ENCODE measurements at places on chromosomes 1 and 21.

GRCh38 chr1:201563406-201563780 is 24.5 kb downstream of the NAV1 start:
- no peak for DNase-seq

- no peak for DNase-seq
These were observed 28.4 kb downstream of the CHML start for GRCh38 chr1:241611736-241612135.

DNA sequence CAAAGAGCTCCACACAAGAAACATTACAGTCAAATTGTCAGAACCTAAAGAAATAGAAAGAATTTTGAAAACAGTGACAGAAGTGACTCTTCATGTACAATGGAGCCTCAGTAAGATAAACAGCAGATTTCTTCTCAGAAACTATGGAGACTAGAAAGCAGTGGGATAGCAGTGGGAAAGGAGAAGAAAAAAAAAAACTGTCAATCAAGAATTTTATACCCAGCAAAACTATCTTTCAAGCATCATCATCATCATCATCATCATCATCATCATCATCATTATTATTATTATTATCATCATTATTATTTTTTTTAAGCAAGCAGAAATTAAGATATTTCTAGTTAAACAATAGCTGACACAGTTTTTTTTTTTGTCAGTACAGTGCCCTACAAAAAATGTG is 24.2 kb downstream of the CEP170 start:
- DNase-seq = peak; percentile 30

DNA sequence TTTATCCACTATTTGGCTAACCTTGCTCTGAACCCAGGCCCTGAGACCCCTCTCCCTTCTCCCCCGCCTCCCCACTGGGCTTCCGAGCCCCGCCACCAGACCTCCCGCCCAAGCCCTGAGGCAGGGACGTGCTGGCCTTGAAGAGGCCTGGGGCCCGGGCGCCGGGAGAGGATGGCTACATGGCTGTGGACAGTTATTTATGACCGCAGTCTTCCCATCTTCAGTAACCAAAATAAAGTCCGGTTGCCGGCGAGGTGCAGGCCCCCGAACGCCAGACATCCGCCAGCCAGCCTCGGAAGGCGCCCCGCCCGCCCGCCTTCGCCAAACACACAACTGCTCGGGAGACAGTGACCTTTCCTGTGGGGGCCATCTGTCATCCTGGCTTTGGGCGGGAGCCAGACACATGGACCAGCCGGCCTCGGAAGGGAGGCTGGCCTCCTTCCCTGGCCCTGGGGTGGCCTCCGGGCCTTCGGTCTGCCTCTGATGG is 69.0 kb downstream of the DHRS3 start:
- DNase-seq = no peak

DNA sequence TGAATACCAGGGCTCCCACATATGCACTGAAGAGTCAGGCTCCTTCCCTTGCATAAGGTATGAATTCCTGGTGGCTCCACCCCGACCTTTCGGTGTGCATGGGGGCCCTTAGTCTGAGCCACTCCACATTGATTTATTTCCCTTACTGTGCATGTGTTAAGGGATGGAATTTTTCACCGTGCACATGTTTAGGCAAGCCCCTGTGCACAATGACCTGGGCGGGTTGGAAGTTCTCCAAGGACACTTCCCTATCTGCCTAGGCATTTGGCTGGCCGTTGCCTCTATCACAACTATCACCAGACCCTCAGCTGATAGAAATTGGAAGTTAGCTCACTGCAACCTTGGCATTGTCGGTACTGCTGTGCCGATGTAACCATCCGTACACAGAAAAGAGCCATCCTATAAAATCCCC is 9.7 kb downstream of the S100A6 start:
- no peak for DNase-seq

GRCh38 chr21:36807422-36807928 is 108.6 kb downstream of the SIM2 start:
- DNase-seq = no peak

- DNase-seq = no peak
These were observed 10.8 kb downstream of the MTARC1 start for GRCh38 chr1:220797553-220797952.

- DNase-seq = no peak
These were observed 8.7 kb downstream of the WNT3A start for GRCh38 chr1:228015276-228016180.

- DNase-seq = no peak
These were observed 87.9 kb downstream of the AHCTF1 start for GRCh38 chr1:246843876-246844275.

- DNase-seq = no peak
These were observed at the start of gene NCF2 for GRCh38 chr1:183590244-183591191. Gene NCF2, minus strand, starts transcription at chr1:183590459. Its CDS starts 130 bp downstream, at chr1:183590329.

GRCh38 chr1:39892601-39893595 is 8.8 kb downstream of the MYCL start:
- DNase-seq = peak; percentile 23

DNA sequence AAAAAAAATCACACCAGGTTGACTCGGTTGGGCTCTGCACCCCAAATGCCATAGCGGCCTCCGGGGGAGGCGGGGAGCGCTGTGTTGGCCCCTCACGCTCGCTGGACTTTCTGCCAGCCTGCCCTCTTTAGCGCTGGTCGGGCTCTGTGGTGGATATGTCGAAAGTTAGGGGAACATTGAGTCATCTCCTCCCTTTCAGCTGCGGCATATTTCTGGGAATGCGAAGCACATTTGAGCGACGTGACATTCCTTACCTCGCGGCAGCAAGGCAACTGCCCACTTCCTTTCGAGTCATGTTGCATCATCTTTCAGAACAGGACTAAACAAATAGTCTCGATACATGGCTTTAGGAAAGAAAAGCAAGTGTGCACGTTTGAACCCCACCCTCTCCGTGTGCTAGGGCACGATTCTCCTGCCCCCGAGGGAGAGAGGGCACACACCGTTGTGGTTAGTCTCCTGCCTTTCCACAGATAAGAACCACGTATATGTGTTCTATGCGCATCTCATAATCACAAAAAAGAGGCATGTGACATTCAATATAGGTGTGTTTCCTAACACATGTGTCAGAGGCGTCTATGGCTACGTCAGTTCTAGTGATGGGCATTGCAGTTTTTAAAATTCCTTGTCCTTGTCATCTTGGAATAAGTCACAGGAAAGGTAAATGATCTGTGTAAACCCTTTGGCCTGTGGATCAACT is 105.9 kb upstream of the SLC45A1 start:
- DNase-seq = no peak

DNA sequence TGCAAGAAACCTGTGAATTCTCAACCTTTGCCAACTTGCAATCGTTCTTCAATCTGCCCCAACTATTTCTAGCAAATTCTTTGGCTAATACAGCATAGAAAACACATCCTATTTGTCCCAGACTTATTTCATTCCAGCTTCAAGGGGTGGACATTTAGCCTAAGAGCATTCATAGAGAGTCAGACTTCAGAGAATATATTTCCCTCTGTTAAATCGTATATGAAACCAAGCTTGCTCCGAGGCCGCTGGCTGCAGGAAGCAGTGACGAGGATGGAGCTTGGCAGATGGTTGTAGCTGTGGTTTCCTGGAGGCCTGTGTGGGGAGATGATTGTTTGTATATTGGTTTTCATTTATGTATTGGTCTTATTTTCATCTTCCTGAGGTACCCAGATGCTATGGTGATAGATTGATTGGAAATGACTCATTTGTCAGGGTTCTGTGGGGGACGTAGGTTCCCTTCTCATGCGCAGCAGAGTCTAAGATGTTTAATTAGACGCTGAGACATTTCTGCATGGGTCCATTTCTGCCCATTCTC is 26.1 kb downstream of the MAN1C1 start:
- no peak for DNase-seq

DNA sequence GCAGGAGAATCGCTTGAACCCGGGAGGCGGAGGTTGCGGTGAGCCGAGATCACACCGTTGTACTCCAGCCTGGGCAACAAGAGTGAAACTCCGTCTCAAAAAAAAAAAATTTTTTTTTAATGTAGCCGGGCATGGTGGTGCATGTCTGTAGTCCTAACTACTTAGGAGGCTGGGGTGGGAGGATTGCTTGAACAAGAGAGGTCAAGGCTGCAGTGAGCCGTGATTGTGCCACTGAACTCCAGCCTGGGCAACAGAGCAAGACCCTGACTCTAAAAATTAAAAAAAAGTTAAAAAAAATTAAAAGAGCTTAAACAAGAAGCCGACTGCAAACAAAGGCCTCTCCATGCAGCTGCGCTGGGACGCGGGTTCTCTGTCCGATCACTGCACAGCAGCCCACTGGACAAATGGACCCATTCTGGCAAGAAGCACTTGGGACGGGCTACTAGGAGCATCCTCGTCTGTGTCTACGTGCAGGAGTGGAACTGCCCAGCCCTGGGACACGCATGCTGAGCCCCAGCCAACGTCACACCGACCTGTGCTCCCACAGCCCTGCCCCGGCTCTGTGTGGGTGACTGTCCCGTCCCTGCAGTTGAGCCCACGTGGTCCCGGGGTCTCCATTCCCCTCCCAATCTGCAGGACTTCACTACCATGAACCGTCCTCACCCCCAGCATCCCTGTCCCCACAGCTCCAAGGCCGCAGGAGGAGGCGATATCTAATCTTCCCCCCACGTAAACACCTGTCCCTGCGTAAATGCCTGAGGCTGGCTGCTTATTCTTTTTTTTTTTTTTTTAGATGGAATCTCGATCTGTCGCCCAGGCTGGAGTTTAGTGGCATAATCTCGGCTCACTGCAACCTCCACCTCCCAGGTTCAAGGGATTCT is 12.3 kb downstream of the SLC35E2B start:
- DNase-seq = no peak

GRCh38 chr1:216015116-216015515 is 408.1 kb downstream of the USH2A start:
- DNase-seq = no peak

DNA sequence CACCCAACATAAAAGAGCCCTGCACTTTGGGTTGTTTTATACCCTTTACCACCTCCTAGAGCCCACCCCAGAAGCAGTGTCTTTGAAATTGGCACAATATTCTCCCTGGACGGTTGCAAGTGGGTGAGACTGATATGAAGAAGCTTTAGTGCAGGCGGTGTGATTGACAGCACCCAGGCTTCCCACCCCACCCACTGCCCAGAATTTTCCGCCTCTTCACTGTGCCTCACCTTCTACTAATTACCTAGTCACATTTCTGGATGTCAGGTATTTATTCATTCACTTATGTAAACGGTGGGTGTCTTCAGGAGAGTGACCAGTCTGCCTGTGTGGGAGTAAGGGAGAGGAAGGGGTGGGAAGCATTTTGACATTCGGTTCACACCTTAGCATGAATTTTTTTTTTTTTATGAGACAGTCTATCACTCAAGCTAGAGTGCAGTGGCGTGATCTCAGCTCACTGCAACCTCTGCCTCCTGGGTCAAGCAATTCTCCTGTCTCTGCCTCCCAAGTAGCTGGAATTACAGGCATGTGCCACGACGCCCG is 1.7 kb upstream of the FAM89A start:
- DNase-seq = no peak

- no peak for DNase-seq
These were observed 173.4 kb downstream of the TOMM20 start for GRCh38 chr1:234955107-234955731.

DNA sequence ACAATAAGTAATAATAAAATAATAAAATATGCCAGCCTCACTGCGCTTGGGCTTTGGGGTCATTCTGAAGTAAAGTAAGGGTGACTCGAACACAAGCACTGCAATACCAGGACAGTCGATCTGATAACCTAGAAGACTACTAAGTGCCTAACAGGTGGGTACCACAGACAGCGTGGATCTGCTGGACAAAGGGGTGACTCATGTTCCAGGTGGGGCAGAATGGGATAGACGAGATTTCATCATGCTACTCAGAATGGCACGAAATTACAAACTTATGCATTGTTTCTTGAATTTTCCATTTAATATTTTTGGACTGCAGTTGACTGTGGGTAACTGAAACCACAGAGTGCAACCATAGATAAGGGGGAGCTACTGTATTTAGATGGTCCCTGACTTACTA is 221.1 kb upstream of the GREM2 start:
- no peak for DNase-seq

DNA sequence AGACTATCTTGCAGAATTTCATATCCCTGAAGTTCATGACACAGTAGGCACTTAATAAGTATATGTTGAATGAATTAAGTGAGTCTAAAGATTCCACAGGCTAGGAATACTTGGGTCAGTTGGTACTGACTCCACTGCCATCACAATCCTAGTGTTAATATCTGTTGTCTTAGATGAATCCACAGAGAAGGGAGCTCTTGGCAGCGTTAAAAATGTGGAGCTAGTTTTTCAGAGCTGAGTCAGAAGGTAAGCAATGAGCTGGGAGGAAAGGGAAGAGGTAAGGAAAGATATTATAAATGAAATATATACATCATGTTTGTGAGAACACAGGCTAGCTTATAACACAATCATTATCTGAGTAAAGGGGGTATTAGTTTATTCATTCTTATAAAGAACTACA is 21.8 kb upstream of the GORAB start:
- no peak for DNase-seq

- no peak for DNase-seq
These were observed 52.1 kb upstream of the DIPK1A start for GRCh38 chr1:93013145-93014065.

GRCh38 chr1:239558559-239558958 is 172.2 kb downstream of the CHRM3 start:
- no peak for DNase-seq

GRCh38 chr1:19811206-19811851 is 3.8 kb downstream of the RNF186 start:
- no peak for DNase-seq

- DNase-seq = no peak
These were observed 136.6 kb upstream of the GFI1 start for GRCh38 chr1:92623187-92623778.

- DNase-seq = no peak
These were observed 31.2 kb upstream of the CASZ1 start for GRCh38 chr1:10827377-10828333.

DNA sequence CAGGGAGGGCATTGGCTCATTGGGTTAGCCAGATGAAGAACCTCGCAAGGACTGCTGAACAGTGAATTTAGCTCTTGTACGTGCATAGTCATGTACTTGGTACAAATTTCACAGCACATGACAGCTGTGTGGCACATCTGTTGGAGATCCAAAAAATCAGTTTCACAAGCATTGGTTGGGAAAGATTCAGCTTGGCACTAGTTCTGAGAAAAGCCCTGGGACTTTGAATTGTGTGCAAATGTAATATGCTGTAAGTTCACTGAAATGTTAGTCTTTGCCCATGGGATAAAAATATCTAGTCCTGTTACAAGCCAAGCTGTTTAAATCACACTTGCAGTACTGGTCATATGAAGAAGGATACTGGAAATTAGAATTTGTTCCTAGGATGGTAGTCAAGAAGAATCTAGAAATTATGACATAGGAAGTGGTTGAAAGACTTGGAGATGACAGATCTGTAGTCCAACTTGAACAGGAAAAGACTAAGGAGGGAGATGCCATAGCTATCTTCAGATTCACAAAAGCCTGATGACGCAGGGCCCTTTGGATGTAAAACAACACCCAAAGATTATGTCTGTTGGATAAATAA is 19.2 kb downstream of the LAMC2 start:
- DNase-seq = no peak

GRCh38 chr21:22725436-22725835 is 1727.2 kb downstream of the NCAM2 start:
- DNase-seq = no peak

DNA sequence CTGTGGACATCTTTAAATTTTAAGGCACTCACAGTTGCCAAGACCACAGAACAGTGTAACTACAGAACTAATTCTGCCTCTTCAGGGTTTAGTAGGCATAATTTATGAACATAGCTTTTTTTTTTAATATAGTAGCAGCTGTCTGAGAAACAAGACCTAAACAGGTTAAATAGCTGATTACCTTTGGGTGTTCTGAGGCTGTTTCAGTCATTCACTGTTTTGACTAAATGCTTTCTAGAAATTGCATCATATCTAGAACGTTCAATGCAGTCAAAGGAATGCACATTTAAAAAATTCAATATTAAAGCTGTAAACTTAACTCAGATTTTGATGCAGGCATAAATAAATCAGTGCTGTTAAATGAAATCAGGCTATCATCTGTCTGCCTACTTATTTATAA is 101.6 kb downstream of the BRINP3 start:
- DNase-seq = no peak

All from NCI-H2227 treated with DMSO at 0.1 percent for 48 hours (cell line).